ENCODE measurements at places on chromosomes 4 and X.

DNA sequence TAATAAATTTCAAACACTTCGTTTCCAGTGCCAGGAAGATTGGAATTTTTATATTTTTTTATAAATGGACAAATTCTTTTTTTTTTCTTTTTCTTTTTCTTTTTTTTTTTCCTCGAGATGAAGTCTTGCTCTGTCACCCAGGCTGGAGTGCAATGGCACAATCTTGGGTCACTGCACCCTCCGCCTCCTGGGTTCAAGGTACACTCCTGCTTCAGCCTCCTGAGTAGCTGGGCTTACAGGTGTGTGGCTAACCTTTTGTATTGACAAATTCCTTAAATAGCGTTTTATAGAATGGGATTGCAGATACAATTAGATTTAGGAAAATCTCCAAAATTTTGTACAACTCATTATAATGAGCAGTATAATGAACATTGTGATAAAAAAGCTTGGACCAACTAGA is 328.9 kb downstream of the ARHGAP24 start:
- H3K4me3 ChIP-seq, result no peak overlapping the region
- H3K27me3 ChIP-seq, result no peaks in the 10 kb centered on the region
- no peaks in the 10 kb centered on the region for H3K36me3 ChIP-seq
- H3K27ac ChIP-seq, result no peak overlapping the region

GRCh38 chr4:117577686-117578311 is 456.5 kb upstream of the NDST3 start:
- H3K4me1 ChIP-seq, result peaks cover 2% of the 10 kb centered on the region
- no peaks in the 10 kb centered on the region for H3K36me3 ChIP-seq
- DNase-seq, result peak; percentile 64
- no peak overlapping the region for H3K4me3 ChIP-seq
- no peaks in the 10 kb centered on the region for H3K27me3 ChIP-seq

DNA sequence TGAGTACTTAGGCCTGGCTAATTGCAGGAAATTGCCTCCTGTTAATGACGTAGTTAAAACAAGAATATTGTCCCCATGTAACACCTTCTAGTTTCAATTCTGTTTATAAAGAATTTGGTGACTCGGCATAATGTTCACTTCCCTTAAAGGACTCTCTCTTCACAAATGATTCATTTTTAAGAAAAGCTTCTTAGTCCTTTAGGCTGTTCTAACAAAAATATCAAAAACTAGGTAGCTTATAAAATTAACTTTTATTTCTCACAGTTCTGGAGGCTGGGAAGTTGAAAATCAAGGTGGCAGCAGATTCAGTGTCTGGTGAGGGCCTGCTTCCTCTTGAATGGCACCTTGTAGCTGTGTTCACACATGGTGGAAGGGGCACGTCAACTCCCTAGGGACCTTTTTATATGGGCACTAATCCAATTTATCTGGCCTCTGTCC is 23.8 kb downstream of the COL25A1 start:
- no peak overlapping the region for H3K4me3 ChIP-seq
- DNase-seq, result no peak
- H3K27me3 ChIP-seq, result no peaks in the 10 kb centered on the region
- no peaks in the 10 kb centered on the region for H3K4me1 ChIP-seq

- no peaks in the 10 kb centered on the region for H3K36me3 ChIP-seq
- peaks cover 2% of the 10 kb centered on the region for H3K4me1 ChIP-seq
- H3K27ac ChIP-seq, result no peak overlapping the region
- H3K4me3 ChIP-seq, result peak overlapping the region; percentile 31
These were observed 920 bp downstream of the HTT-AS start for GRCh38 chr4:3073158-3074077.

- no peak overlapping the region for H3K27ac ChIP-seq
- no peaks in the 10 kb centered on the region for H3K4me1 ChIP-seq
- H3K4me3 ChIP-seq, result no peak overlapping the region
- no peaks in the 10 kb centered on the region for H3K27me3 ChIP-seq
These were observed 7.0 kb upstream of the SYNPO2 start for GRCh38 chr4:118881512-118882146.

DNA sequence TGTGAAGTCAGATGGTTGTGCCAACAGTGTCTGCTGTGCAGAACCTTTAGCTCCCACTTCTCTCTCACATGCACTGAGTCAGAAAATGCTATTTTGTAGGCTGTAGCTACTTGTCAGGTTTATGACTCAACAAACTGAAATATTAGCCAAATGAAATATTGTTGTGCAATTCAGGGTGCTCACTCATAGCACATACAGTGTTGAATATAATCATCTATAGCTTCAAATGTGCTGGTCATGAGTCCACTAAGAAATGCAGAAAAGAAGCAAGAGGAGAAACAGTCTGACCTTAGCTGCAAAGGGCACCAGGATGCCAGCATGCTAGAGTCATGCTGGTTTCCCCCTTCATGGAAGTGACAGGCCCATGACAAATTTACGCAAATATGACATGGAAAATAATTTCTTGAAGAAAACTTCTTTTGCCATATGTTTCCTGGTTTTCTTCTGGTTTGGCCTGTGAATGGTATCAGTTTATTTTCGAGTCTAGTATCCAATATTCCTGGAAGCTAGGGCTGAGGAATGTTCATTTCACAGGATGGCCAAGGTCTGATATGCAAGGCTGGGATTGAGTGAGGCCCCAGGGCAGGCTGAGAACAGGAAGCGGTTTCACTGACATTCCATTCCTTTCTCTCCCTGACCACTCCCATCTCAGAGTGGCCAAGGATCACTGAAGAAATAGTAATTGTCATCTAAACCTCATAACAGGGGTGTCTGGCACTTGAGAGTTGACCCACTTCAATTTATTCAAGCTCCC is 10.3 kb upstream of the CXCL2 start:
- H3K4me1 ChIP-seq, result peaks cover 9% of the 10 kb centered on the region
- peak; percentile 96 for DNase-seq
- H3K4me3 ChIP-seq, result no peak overlapping the region
- H3K27ac ChIP-seq, result peak overlapping the region; percentile 31
- H3K36me3 ChIP-seq, result no peaks in the 10 kb centered on the region

DNA sequence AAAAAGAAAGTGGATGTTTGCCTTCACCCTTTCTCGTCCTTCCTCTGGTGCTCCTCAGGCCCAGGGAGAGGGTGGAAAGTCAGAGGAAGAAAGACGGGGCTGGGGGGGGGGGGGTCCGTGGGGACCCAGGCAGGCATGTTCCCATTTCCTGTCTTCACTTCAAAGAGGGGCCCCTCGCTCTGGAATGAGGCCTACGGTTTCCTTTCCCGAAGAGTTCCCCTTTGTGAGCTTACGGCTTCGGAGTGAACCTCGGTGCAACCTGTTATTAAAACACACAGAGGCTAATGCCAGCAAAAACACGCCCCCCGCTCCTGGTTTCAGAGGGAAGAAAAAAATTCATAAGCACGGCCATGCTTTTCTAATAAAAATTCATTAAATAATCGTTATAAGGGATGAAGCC is 40.1 kb downstream of the SHOX start:
- H3K36me3 ChIP-seq, result no peaks in the 10 kb centered on the region
- DNase-seq, result no peak
- no peaks in the 10 kb centered on the region for H3K4me1 ChIP-seq
- no peaks in the 10 kb centered on the region for H3K27me3 ChIP-seq
- no peak overlapping the region for H3K4me3 ChIP-seq

DNA sequence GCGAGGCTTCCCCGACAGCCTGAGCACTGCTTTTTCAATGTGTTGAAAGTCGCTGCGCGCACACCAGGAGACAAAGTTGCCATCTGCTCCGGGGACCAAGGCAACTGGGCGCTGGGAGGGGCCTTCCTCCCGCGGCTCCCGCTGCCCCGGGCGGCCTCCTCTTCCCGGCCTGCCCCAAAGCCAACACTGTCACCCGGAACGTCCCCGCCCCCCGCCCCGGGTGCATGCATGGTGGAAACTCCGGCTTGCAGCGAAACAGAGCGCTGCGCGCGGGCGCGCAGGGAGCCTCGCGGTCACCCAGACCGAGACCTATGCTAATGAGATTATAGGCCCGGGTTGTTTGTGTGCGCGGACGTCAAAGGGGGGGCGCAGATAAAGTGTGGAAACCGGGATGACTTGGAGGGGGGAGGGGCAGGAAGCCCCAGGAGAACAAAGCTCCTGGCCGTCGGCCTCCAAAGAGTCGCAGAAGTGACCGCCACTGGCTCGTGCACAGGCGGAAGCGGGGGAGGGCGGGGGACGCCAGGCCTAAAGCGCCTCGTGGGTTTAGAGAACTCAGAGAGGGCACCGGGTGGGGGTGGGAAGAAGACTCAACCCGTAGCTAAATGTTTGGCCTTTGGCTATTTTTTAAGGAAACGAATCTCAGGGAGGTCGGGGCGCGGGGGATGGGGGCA is 88.8 kb downstream of the BCOR start:
- H3K27me3 ChIP-seq, result peaks cover 3% of the 10 kb centered on the region
- no peaks in the 10 kb centered on the region for H3K36me3 ChIP-seq
- H3K4me1 ChIP-seq, result peaks cover 4% of the 10 kb centered on the region
- no peak overlapping the region for H3K27ac ChIP-seq
- H3K4me3 ChIP-seq, result no peak overlapping the region

DNA sequence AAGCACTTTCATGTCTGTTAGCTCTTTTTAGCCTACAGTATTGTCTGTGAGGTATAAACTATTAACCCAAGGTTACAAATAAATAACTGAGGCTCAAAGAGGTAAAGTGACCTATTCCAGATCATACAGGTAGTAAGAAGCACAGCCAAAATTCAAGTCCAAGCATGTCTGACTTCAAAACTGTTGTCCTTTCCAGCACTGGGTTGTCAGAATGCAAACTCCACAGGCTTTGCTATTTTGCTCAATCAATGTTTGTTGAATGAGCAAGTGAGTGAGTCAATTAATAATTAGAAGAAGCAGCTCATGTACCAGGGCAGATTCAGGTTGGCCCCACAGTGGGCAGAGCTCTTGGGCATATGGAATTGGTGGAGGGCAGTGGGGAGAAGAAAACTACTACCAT is 134.1 kb upstream of the ARHGEF9 start:
- H3K27me3 ChIP-seq, result no peaks in the 10 kb centered on the region
- H3K4me1 ChIP-seq, result no peaks in the 10 kb centered on the region
- peak; percentile 7 for DNase-seq
- no peak overlapping the region for H3K4me3 ChIP-seq

- H3K36me3 ChIP-seq, result no peaks in the 10 kb centered on the region
- no peaks in the 10 kb centered on the region for H3K4me1 ChIP-seq
- H3K27me3 ChIP-seq, result no peaks in the 10 kb centered on the region
- no peak overlapping the region for H3K27ac ChIP-seq
- no peak for DNase-seq
These were observed 9.4 kb downstream of the NAT8L start for GRCh38 chr4:2068566-2068965.

DNA sequence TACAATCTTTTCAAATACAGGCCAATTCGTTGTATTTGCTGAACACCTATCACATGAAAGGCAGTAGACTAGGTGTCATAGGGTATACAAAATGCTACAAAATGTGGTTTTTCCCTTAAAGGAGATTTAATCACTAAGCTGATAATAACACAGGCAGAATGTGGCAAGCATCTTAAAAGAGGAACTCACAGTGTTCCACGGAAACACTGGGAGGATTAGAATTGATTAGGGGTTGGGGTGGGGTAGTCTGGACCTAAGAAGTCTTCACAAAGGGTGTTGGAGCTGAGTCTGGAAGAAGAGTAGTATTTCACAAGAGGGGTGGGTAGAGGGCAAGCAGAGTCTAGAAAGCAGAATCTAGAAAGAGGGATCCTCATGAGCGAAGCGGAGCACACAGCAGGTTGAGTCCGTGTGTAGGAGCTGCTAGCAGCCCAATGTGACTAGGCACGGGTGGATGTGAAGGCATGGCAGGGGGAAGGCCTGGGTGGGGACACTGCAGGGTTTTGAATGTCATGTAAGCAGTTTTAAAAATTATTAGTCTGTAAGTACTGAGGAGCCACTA is 123.6 kb downstream of the MGST2 start:
- H3K4me3 ChIP-seq, result no peak overlapping the region
- DNase-seq, result no peak
- peaks cover 9% of the 10 kb centered on the region for H3K4me1 ChIP-seq
- no peaks in the 10 kb centered on the region for H3K36me3 ChIP-seq

DNA sequence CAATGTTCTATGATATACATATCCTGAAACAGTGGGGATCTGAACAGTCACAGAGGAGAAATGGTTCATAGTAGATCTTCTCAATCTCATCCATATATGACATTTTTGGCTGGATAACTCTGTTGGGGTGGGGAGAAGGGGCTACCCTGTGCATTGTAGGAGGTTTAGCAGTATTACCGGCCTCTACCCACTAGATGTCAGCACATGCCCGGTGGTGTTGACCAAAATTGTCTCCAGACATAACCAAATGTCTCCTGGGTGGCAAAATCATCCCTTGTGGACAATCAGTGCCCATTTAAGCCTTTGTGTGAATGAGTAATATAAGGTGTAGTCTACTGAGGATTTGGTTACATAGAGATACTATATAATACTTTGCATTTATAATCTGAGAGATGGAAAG is 89.9 kb downstream of the PLS3 start:
- H3K4me1 ChIP-seq, result no peaks in the 10 kb centered on the region
- H3K27ac ChIP-seq, result no peak overlapping the region
- peak; percentile 67 for DNase-seq

- no peak overlapping the region for H3K4me3 ChIP-seq
- H3K27me3 ChIP-seq, result no peaks in the 10 kb centered on the region
- no peaks in the 10 kb centered on the region for H3K36me3 ChIP-seq
- no peak for DNase-seq
- H3K4me1 ChIP-seq, result no peaks in the 10 kb centered on the region
These were observed 497.9 kb upstream of the MAGEB18 start for GRCh38 chrX:25640276-25640675.

GRCh38 chr4:86099348-86099747 is 260.5 kb downstream of the MAPK10 start:
- H3K4me1 ChIP-seq, result no peaks in the 10 kb centered on the region
- H3K27ac ChIP-seq, result no peak overlapping the region
- H3K4me3 ChIP-seq, result no peak overlapping the region
- no peaks in the 10 kb centered on the region for H3K27me3 ChIP-seq
- no peaks in the 10 kb centered on the region for H3K36me3 ChIP-seq

GRCh38 chrX:63560601-63561218 is 209.6 kb upstream of the SPIN4 start:
- peak overlapping the region; percentile 87 for H3K27ac ChIP-seq
- no peaks in the 10 kb centered on the region for H3K4me1 ChIP-seq
- peak; percentile 95 for DNase-seq
- H3K27me3 ChIP-seq, result no peaks in the 10 kb centered on the region
- no peaks in the 10 kb centered on the region for H3K36me3 ChIP-seq

- no peak overlapping the region for H3K4me3 ChIP-seq
- H3K27ac ChIP-seq, result no peak overlapping the region
- no peaks in the 10 kb centered on the region for H3K36me3 ChIP-seq
- no peaks in the 10 kb centered on the region for H3K27me3 ChIP-seq
- no peak for DNase-seq
These were observed 147.3 kb downstream of the PCDH7 start for GRCh38 chr4:30867427-30867826.

DNA sequence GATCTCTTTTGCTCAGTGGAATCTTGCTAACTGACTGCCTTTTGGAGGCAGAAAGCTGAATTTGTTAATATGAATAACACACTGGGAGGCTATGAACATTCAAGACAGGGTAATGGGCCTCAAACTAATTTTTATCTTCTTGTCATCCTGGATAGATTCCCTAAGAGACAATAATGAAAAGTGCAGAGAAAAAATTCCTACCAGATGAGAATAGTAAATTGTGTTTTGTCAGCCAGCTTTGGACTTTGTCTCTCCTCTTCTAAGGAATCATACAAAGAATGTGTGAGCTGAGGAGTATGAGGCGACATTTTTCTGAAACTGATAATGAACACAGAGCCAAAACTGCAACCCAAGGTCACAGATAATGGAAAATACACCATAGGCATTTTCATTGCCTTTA is 649.3 kb downstream of the IQCM start:
- H3K27ac ChIP-seq, result no peak overlapping the region
- H3K27me3 ChIP-seq, result no peaks in the 10 kb centered on the region
- DNase-seq, result no peak
- no peaks in the 10 kb centered on the region for H3K36me3 ChIP-seq

Data from mesendoderm (in vitro differentiated cells).